ENCODE measurements at places on chromosomes 6 and 20.
A peak's percentile ranks its signal among the peaks of the same experiment; 100 is the strongest.

GRCh38 chr20:24684956-24685691 is 215.7 kb downstream of the SYNDIG1 start:
- DNase-seq, result no peak

GRCh38 chr6:61887423-61887822 is 398.6 kb downstream of the KHDRBS2 start:
- no peak for DNase-seq

GRCh38 chr6:111600588-111601445 is 4.9 kb downstream of the TRAF3IP2 start:
- DNase-seq, result no peak

DNA sequence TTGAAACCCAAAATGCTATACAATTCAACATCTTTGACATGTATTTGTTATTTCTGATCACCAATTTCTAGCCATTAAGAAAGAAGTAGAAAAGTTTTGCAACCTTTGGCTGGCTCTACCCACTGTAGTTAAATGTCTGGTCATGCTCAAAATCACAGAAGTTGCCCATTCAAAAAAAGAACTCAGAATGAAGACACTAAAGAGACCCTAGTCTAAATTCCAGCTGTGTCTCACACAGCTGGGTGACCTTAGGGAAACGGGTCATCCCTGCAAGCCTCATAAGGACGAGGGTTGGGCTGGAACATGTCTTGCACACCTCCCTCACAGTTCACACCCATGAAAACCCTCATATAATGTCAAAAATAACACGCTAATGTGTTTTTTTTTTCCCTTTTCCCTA is 10.3 kb downstream of the FOXQ1 start:
- DNase-seq, result no peak

DNA sequence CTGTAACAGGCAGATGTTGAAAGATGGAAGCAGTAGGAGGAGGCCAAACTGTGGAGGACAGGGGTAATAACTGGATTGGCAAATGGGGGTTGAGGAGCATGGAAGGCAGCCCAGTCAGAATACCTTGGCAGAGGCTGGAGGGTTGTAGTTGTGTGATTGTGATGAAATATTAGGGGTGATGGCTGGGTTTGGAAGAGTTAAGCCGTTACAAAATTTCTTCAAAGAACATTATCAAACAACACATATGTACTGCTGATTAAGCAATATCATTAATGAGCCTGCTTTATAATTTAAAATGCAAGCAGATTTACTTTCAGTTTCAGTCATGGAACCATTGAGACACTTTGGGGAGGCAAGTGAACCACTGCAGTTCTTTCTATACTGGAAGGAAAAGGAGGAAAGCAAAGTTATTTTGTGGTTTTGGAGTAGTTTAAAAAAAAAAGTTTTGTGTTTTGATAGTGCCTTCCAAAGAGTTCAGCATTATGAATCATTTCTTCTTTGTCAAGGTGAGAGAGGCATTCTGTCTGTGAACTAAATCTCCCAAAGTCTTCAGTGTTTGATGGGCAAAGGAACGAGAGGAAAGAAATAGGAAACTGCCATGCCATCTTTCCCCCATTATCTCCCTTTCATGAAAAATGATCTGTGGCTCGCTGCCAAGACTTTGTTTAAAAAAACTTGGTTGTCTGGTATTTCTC is 20.7 kb downstream of the FOXO3 start:
- no peak for DNase-seq

GRCh38 chr20:20022498-20022897 is 5.3 kb downstream of the NAA20 start:
- DNase-seq, result no peak

GRCh38 chr6:40710626-40711330 is 123.6 kb upstream of the LRFN2 start:
- DNase-seq, result no peak

DNA sequence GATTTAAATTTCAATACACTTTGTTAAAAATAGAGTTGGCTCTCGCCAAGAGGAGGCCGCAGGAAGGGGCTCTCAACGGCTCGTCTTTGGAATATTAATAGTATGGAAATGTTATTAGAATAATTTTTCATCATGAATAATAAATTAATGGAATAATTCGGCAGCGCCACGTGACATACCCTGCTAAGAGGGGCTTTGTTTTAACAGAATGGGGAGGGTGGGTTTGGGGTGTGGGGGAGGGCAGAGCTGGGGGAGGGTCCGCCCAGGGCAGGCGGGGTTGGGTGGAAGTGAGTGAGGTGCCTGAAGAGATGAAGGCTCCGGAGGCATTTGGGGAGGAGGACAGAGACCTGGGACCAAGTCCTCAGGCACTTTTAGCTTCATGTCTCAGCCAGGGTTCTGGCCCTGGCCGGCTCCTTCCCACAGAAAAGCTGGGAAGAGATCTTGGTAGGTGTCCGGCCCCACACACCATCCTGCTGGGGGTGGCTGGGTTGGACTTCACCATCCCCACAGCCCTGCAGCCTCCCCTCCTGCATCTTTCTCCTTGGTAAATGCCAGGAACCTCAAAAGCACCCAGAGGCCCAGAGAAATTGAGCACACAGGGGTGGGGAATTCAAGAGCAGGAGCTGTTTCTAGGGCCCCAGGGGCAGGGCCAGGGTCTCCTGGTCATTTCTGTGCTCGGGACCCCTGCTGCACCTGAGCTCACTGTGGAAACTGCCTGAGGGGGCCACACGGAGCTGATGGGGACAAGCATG is 93.6 kb upstream of the BHLHE23 start:
- no peak for DNase-seq

GRCh38 chr6:26202201-26202611 is 115.0 kb downstream of the HFE start:
- no peak for DNase-seq

- no peak for DNase-seq
Observed at GRCh38 chr20:3251806-3252205, 12.8 kb upstream of the SLC4A11 start.

GRCh38 chr6:165615636-165616035 is 47.4 kb downstream of the PDE10A start:
- no peak for DNase-seq

- no peak for DNase-seq
Observed at GRCh38 chr6:157929765-157930319, 51.8 kb upstream of the SYNJ2 start.

DNA sequence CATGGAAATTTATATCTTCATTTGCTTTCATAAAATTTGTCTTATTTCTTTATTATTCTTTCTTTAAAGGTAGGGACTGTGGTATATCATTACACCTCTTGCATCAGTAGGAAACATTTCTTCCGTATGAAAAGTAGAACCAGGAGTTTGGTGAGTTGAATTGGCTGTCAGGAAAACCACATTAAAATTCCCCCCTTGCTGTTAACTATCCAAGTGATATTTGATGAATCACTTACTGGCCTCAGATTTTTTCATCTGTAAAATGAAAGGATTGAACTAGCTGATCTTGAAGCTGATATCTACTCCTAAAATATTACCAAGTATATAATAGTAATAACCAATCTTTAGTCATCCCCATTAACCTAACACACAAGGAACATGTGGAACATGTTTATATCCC is 460.9 kb downstream of the GJA1 start:
- DNase-seq, result no peak

- DNase-seq, result no peak
Observed at GRCh38 chr6:14275493-14275851, 157.9 kb downstream of the CD83 start.

DNA sequence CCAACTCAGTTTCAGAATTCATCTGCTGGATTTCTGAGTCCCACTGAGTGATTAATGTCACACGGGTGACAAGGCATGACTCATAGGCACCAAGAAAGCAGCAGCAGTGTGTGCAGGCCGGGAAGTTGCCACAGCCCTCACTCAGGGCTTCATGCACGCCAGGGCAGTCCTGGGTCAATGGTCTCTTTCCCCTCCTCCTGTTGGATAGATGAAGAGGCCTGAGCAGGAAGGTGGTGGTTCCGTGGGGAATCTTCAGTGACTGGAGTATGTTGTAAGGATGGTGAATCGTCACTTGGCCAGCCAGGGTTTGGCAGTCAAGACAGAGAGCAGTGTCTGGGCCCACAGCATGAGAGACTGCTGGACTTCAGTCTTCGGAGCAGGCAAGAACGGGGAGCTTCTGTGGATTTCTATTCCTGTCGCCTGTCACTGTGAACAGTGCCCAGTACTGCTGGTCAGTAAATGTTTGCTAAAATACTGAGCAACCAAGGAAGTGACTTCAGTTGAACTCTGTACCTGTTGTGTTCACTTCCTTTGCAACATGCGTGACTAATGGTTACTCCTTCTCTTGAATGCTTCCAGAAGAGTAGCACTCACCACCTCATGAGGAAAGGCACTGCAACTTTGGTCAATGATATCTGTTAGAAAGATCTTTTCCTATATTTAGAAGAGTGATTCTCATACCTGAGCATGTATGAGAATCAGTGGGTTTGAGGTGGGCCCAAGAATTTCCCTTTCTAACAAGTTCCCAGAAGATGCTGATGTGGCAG is 62.0 kb upstream of the CD93 start:
- DNase-seq, result no peak

DNA sequence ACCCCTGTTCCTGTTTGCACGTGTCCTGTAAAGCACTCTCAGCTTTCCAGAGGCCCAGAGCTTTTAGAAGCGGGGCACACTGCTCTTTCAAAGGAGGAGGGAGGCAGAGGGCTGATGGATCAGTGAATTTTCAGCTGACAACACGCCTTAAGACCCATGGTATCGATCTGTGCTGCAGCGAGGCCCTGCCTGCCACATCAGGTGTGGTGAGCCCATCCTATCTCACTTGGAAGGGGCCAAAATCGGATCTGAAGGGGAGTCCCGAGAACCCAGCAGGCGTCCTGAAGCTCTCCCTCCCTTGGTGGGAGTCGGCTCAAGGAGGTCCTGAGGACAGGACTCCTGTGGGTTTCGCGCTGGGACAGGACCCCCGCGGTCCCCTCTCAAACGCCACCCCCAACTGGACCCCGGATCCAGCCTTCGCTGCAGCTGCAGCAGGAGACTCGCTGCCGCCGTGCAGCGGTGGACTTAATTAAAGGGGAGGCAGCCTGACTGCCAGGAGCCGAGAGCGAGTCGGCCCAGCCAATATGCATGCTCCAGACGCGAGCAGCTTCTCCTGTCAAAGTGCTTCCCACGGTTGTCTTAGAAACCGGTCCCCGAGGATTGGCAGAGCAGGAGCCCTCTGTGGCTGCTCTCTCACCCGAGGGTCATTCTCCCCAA is 580.0 kb upstream of the ZNF337 start:
- no peak for DNase-seq

DNA sequence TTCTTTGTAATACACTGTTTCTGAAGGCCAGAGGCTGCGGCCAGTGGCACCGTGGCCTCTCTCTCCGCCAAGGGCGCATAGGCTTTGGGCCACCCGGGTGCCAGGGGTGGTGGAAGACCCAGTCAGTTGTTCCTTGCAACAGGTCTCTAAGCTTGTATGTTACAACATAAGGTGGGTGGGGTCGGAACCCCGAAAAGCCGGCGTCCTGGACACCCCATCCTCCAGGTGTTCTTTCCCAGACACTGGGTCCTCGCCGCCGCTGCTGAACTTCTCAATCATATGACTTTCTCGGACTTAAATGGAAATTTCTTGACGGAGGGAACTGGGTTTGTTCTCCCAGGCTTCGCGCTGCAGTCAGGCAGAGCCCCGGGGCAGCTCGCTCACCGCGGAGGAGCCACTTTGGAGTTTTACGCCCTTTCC is 983 bp upstream of the KCNQ5 start:
- DNase-seq, result peak; percentile 3

GRCh38 chr20:58712151-58712791 is 19.7 kb downstream of the NPEPL1 start:
- DNase-seq, result no peak

- DNase-seq, result no peak
Observed at GRCh38 chr6:126721581-126722160, 381.8 kb downstream of the CENPW start.

DNA sequence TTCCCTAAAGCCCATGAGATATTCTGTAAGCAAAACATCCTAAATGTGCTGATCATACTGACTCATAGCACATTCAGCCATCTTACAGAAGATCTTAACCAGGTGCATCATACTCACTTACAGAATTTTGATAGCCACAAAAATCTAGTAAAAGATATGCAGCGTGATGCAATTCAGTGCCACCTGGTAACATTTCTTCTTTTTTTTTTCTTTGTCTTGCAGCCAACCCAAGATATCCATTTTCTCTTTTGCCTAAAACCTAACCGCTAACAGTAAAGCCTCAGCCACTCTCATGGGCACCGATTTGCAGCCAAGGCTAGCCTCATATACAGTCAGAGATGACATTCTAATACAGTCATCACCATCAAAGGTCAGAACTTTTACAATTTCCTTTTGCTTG is 293.3 kb downstream of the HACE1 start:
- DNase-seq, result no peak

GRCh38 chr6:34246563-34247391 is 2.0 kb downstream of the SMIM29 start:
- DNase-seq, result peak; percentile 46

- DNase-seq, result no peak
Observed at GRCh38 chr20:61254881-61255626, 3.0 kb downstream of the CDH4 start.

- DNase-seq, result no peak
Observed at GRCh38 chr20:47686545-47686944, 98.7 kb downstream of the SULF2 start.

DNA sequence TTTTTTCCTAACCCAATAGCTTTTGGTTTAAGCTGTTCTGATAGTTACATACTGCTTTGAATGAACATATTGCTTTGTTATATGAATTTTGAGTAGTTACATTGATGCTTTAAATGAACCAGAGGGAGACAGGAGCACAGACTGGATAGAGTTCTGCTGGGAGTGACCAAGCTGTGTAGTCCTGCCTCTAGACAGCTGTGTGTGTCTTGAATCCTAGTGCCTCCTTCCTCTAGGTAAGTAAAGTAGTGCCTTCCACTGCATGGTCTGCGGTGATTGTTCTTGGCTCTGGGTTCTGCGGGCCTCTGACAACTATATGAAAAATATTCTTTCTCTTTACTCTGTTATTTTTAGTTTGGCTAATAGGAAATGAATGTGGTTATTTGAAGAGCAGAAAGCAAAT is 46.0 kb upstream of the ADGRG6 start:
- no peak for DNase-seq

GRCh38 chr20:52936351-52937340 is 35.5 kb upstream of the TSHZ2 start:
- no peak for DNase-seq

- DNase-seq, result no peak
Observed at GRCh38 chr6:11179419-11180202, 52.9 kb downstream of the NEDD9 start.

GRCh38 chr6:255751-256083 is 36.6 kb upstream of the DUSP22 start:
- DNase-seq, result no peak

GRCh38 chr20:25318471-25319240 is 70.8 kb downstream of the PYGB start:
- DNase-seq, result no peak

- no peak for DNase-seq
Observed at GRCh38 chr20:6703047-6703446, 64.4 kb upstream of the BMP2 start.

GRCh38 chr6:11093376-11093625 is 333 bp upstream of the SMIM13 start:
- no peak for DNase-seq

GRCh38 chr6:35400901-35401311 is 51.2 kb upstream of the FANCE start:
- no peak for DNase-seq

- no peak for DNase-seq
Observed at GRCh38 chr6:4133941-4134838, 1.2 kb downstream of the ECI2 start.
